Fibroblast of the conjunctiva (primary cell): ENCODE measurements at places on chromosomes 3 and 15.

DNA sequence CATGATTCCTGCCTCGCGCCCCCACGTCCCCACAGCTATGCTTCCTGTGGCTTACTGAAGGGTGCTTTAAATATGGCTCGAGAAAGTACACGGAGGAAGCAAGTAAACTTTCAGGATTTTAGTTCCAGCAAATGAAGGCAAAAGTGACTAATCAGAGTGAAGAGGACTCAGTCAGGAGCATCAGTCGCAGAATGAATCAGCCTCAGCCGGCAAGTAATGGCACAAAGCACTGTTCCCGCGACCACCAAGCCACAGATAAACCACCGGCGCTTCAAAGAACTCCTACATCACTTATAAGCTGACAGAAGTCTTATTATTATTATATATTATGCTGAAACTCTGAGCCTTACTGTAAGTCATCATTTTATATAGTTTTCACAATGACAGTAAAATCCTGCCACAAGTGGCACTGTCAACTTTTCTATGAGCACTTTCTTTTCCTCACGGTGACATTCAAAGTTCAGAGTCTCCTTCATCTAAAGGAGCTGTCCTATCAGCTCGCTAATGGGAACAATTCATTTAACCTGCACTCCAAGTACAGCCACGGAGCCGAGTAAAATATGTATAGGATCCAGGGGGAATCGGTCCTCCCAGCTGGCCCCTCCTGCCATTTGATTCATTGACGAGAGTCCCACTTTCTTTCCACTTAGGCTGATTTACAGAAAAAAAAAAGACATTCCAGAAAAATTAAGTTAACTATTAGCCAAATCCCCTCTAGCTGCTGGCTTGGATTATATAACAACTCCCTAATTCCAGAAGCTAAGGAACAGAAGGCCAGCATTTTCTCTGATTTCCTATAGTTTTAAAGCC, 217.0 kb upstream of the ICE2 start:
- no peak for DNase-seq

DNA sequence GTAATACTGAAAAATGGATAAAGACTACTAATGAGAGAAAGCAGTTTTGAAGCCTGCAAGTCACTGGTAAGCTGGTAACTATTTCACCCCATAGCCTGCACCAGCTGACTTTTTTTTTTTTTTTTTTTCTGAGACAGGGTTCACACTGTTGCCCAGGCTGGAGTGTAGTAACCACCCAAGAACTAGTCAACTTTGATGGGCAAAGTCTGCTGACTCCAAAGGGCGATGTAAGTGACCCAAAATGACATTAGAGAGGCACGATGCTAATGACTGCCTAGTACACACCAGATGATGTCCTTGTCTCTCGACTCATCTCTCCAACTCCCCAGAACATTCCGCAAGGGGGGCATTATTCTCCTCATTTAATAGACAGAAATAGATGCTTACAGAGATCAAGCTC, 12.9 kb upstream of the TMEM41A start:
- DNase-seq, result no peak

GRCh38 chr15:98955961-98956723, 51.5 kb downstream of the PGPEP1L start:
- DNase-seq, result no peak

DNA sequence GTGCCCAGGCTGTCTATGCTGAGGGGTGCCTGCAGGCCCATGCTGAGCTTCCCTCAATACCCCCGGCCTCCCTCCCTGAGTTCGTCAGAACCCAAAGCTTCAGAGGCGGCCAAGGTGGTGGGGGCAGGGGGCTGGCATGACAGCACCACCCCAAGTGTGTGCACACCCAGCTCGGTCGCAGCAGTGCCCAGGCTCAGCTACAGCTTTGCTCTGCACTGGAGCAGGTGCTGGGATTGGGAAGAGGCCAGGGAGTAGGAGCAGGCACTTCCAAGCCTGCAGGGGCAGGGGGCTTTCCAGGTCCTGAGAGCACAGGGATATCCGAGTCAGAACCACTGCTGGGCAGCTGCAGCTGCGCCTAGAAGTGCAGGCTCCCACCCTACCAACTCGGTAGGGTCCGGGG, 283.9 kb downstream of the UBE2E2 start:
- DNase-seq, result no peak

GRCh38 chr15:34793071-34793470, 2.3 kb downstream of the ACTC1 start:
- DNase-seq, result no peak

DNA sequence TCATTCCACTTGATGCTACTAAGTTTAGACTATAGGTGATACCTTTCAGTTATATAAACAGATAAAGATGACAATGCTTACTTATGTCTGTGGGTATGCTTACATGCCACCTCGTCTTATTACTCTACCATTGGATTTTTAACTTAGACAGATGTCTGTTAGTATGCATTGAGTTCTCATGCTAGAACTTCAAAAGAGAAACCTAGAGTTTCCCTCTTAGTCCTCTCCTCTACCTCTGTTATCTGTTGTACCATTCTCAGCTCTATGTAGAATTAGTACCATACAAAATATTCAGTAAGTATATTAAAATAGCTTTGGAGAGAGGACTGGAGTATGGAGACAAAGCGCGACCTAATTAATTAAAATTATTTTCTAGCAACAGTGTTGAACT, 111.3 kb downstream of the BBX start:
- DNase-seq, result no peak

GRCh38 chr15:40633178-40633577, 39.1 kb downstream of the KNL1 start:
- no peak for DNase-seq

DNA sequence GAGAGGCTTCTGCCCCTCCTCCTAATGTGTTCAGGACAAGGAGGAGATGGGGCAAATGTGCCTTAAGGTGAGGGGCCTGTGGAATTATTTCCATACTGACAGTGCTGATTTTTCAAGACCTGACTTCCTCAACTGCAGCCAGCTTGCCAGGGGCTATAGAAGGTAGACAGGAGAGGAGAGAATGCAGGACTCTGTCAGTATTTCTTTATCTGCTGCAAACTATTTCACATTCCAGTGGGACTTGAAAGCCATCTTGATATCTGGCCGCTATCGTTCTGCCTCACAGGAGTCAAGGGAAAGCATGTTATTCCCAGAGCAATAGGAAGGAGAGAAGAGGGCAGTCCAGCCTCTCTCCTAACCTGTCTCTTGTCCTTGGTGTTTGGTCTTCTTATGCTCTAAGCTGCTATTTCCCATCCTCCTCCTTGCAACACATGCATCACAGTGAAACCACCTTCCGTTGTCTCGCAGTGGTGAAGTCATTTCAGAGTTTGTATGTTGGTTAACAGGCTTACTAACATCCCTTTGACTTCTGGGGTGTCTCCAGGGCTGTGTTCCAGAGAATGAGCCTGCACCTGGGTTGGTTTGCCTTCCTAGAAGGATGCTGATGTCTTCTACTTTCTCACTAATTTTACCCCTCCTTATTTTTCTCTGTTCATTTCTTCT, 95.1 kb upstream of the MRPS22 start:
- DNase-seq, result no peak

DNA sequence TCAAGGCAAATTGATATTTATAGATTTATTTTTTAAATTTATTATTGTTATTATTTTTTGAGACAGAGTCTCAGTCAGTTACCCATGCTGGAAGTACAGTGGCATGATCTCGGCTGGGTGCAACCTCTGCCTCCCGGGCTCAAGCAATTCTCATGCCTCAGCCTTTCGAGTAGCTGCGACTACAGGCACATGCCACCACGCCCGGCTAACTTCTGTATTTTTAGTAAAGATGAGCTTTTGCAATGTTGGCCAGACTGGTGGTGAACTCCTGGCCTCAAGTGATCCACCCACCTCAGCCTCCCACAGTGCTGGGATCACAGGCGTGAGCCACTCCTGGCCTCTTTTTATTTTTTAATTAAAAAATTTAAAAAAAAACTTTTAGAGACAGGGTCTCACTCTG, 19.0 kb downstream of the SPG21 start:
- no peak for DNase-seq

- DNase-seq, result no peak
Measured at GRCh38 chr3:12586403-12586802, 29.5 kb downstream of the MKRN2 start.

DNA sequence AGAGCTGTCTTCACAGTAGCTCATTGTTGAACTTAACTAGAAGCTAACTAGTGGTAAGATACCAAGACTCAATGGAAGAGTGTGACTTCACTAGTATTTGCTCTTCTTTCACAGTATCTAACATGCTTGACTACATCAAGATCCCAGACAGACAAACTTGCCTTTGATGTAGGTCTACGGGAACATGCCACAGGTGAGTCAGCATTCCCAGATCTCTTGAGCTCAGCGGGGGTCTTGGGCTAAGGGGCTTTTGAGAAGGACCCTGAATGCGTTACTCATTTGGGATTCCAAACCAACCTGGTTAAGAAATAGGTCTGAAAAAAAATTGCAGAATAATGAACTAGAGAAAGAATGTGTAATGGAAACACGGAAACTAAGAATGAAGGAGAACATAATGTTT, 222.4 kb downstream of the RYR3 start:
- DNase-seq, result no peak

DNA sequence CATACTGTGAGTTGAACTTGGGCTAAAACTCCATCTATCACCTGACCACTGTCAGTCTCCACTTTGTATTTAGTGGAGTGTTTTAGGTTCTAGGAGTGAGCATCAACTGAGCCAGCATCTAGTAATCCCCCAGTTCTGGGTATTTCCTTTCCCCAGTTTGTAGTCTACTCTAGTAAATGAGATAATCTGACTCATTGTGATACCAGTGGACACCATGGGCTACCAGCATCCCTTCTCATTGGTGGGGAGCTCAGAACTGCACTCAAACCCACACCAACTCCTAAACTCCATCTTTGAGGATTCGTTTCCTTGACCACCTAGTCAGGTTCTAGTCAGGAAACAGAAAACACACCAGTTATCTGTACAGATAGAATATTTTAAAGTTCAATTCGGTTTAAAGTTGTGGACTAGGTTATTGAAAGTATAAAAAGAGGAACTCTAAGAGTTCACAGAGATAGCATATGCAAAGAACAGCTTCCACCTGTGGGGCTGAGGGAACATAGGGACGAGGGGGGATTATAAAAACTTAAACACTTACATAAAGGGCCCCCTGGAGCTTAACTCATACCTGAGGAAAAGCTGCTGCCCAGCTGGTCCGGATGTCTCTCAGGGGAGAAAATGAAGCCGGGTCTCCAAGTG, 36.0 kb downstream of the LEO1 start:
- DNase-seq, result no peak

DNA sequence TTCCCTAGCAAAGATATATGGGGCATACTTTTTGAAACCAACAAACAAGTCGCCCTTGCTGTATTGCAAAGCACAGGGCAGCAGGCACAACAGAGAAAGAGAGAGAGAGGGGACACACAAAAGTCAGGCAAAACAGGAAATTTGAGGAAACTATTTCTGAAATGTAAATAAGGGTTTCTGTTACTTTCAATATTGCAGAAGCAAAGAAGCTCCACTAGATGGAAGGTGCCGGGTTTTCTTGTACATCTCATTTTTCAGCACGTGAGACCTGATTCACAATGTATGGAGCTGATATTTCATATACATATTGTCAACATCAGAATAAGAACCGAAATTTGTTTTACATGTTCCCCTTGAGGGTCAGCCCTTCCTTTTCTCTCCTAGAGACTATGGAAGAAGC, 127.4 kb downstream of the FOXP1 start:
- DNase-seq, result no peak

- no peak for DNase-seq
Measured at GRCh38 chr3:152071315-152071714, 197.4 kb upstream of the MBNL1 start.

GRCh38 chr3:111307676-111308075, 234.3 kb upstream of the CD96 start:
- DNase-seq, result no peak

GRCh38 chr3:129404610-129405009, 23.8 kb downstream of the EFCAB12 start:
- no peak for DNase-seq

- DNase-seq, result no peak
Measured at GRCh38 chr3:25426408-25426807, 1.7 kb upstream of the RARB start.

DNA sequence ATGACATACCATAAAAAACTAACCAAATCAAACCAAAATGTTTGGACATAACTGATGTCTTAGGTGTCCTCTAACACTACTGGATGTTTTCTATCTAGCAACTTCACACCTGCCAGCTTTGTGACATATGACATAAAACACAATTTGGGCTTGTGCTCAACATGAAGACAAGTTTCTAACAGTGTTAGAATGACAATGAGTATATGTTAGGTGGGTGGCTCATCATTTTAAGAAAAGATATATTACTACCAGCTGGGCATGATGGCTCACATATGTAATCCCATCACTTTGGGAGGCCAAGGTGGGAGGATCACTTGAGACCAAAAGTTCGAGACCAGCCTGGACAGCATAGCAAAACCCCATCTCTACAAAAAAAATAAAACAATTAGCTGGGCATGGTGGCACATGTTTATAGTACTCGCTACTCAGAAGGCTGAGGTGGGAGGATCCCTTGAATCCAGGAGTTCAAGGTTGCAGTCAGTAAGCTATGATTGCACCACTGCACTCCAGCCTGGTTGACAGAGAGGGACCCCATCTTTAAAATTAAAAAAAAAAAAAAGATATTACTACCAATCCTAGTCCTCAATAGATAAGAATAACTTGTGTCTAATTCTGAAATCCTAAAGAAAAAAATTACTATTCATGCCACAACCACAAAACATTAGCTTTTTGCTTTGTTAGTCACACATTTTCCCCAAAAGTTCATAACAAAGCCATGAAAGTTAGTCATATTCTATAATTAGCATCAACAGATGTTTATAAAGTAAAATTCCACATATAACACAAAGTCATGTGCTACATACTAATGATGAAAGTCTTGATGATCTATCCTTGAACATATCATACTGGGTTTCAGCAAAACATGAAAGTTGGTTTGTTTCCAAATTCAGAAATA, 59.9 kb downstream of the LRRFIP2 start:
- DNase-seq, result peak; percentile 66

DNA sequence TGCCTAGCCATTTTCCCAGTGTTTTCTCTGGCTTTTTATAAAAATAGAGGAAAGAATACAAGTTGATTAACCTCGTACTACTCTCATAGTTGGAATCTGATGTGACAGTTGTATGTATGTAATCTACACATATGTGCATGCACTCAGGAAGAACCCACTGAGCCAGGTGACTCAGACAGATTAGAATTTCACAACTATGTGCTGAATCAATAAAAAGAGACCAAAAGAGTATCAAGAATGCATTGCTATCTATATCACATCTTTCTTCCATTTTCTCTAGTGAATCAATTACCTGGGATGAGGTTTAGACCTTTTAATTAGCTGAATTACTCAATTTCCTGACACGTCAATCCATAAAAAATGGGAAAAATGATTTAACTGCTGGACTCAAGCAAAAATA, 319.3 kb upstream of the ATP10A start:
- DNase-seq, result no peak

GRCh38 chr3:159245871-159246270, 444.0 kb downstream of the MFSD1 start:
- no peak for DNase-seq

GRCh38 chr3:97711654-97712053, 52.9 kb upstream of the ARL6 start:
- no peak for DNase-seq

DNA sequence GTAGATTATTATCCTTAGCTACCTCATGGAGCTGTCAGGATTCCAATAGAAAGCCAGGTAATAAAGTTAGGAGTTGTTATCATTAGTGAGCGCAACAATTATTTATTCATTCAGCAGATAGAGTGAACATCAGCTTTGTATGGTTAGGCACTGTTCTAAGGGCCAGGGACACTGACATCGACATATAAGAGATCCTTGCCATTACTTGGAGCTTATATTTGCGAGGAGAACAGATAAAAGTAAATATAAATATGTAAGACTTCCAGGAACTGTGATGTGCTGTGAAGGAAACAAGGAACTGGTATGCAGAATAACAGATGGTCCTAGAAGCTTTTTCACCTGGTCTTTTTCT, 473 bp downstream of the LSM3 start:
- no peak for DNase-seq
